ENCODE measurements at places on chromosomes 13 and 19.

DNA sequence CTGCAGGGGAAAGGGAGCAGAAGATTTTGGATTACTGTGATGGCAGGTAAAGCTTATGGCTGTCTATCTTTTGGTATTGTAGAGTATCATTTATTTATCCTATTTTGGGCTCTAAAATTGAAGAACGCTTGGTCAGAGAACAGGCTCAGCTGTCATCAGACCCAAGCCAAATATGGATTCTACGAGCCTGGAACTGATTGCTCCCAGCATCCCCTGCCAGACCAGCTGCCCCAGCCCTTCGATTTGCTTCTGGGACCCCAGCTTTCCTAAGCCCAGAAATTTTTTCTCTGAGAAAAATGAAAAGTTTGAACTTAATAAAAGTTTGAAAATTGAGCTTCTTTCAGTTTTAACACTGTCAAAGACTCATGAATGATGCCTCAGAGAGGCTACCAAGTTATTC lies 472.8 kb downstream of the DACH1 start:
- DNase-seq: no peak

DNA sequence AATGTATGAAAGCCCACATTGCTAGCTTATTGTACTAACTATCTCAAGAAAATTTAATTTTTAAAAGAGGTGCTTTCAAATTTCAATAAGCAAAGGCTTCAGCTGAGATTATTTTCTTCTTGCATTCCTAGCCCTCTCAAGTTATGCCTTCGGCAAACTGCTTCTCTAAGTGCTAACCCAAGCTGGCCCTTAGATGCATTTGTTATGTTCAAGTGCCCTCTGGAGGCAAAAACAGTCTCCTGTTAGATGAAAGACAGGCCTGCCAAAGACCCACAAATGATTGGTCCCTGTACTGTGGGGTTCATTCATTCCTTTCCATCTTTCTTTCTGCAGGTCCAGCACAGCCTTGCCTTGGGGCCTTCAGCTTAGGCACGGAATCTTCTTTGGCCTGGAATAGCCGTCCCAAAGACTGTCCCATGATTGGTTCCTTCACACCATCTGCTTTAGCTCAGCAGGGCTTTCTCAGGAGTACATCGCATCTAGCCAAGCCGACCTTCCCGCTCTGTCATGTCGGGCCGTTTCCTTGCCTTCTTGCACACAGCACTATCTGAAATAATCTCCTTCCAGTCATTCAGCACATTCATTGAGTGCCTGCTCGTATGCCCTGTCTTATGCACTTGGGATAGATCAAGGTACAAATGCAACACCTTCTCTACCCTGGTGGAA lies 26.4 kb upstream of the TPTE2 start:
- peak; percentile 45 for DNase-seq

- DNase-seq: no peak
Observed at GRCh38 chr19:55198651-55199050, 10.7 kb downstream of the PTPRH start.

- no peak for DNase-seq
Observed at GRCh38 chr19:16067205-16067938, 8.9 kb upstream of the TPM4 start.

DNA sequence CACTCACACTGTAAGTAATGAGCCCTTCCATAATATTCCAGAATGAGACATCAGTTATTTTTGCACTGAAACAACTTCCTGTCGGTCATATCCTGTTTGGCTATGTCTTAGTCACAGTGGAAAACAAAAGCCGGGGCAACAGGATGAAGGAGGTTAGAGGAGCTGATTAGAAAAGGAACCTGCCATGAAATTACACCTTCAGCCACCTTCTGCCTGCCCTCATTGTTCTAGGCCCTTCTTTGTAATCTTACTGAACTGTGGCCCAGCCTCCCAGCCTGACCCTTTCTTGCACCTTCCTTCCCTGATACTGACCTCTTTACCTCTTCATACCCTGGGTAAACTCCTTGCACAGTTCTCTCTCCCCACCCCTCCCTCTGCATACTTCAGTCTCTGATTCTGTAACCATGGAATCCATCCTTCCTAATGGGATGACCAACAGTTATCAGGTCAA lies 67.3 kb downstream of the DOCK9 start:
- peak; percentile 46 for DNase-seq

DNA sequence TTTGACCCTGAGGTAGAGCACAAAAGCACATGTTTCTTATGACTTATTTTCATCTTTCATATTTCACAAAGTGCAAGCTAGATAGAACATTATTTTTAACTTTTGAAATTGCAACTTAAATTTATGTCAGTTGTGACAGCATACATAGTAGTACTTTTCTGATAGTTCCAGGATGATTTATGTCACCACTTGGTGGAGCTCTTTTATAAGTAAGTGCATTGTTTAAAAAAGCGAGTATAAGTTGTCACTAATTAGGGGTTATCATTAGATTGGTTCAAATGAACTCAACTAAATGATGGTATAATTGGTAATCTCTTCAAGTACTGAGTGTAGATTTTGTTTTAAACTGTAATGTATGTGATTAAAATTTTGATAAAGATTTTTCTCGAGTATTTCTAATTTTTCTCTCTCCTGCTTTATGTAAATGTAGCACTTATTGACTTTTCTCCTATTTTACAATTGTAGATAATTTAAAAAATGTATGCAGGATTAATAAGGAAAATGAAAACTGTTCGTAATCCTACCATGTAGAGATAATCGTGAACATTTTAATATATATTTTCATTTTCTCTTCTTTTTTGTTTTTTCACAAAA lies 31.1 kb downstream of the RB1 start:
- peak; percentile 60 for DNase-seq

DNA sequence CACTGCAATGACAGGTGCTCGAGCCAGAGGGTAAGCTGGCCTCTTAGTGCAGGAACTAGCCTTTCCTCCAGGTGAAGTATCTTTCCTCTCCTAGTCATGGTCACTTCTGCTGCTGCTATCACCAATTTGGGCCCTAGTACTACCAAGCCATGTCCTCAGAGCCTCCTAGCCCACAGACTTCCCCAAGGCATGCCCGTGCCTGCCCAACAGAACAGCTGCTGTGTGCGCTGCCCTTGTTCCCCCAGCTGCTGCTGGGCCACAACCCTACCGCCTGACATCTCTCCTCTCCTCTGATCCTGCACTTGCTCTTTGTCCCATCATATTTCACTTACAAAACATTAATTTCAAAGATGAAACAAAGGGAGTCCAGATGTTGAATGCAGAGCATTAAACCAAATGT lies 168.5 kb upstream of the FREM2 start:
- no peak for DNase-seq

DNA sequence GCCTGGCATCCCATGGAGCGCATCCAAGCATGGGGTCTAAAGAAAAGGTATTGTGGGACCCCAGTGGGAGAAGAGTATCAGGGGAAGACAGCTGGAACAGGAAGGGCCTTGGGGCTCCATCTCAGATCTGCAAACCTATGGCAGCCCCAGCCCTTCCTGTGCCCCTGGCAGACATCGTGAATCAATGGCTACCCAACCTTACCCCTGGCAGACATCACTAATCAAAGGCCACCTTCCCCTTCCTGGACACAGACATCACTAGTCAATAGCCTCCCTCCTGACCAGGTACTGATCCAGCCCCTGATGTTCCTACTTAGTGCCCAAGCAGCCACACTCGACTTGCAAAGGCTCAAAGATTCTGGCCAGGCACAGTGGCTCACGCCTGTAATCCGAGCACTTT lies 15.8 kb downstream of the F2RL3 start:
- no peak for DNase-seq

DNA sequence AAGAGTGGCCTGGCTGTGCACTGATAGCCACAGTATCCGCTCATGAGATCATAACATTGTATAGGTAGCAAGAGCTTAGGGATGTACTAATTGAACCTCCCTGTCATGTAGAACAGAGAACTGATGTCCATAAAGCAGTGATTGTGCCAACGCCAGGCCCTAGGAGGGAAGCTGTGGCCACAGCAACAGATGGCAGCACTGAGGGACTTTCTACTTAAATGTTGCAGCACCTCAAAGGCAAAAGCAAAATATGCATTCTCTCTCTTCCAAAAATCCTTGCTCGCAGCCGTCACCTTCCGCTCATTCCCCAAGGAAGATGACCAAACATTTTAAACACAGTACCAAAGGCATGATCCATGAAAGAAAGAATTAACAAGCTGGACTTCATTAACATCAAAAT lies 32.3 kb downstream of the COL4A1 start:
- DNase-seq: no peak

GRCh38 chr19:17553256-17553655 lies 2.2 kb upstream of the COLGALT1 start:
- DNase-seq: no peak

GRCh38 chr13:73090116-73090822 lies 31.5 kb downstream of the KLF5 start:
- peak; percentile 3 for DNase-seq

- no peak for DNase-seq
Observed at GRCh38 chr13:113948034-113948742, 25.7 kb downstream of the C13orf46 start.

- DNase-seq: no peak
Observed at GRCh38 chr13:112171570-112171965, 104.6 kb downstream of the SOX1 start.

DNA sequence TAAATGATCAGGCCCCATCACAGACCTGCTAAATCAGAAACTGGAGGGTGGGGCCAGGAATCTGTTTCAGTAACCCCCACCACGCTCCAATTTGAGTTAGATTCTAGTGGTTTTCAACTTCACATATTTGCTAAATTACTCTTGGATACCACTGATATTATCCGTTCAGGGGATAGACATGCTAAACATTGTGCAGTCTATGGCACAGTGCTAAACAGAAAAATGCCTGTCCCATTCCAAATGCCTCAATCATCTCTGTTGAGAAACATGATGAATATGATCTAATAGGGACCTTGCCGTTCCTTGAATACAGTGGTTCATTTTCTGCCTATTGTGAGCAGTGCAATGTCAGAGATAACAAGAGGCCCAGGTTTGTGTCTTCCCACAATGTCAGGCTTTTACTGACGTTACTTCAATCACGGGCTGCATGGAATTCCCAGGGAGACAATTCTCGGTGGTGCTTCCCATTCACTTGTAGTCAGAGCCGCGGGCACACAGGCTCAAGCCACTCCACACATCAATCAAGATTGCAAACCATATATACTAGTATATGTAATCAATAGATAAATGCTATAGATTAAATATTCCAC lies 52.7 kb downstream of the MYO16 start:
- no peak for DNase-seq

GRCh38 chr19:50897612-50898011 lies 13.6 kb downstream of the KLK4 start:
- DNase-seq: no peak

- peak; percentile 61 for DNase-seq
Observed at GRCh38 chr13:27826379-27827353, 34.4 kb downstream of the GSX1 start.

GRCh38 chr13:51971520-51972426 lies 39.5 kb downstream of the ATP7B start:
- DNase-seq: no peak

DNA sequence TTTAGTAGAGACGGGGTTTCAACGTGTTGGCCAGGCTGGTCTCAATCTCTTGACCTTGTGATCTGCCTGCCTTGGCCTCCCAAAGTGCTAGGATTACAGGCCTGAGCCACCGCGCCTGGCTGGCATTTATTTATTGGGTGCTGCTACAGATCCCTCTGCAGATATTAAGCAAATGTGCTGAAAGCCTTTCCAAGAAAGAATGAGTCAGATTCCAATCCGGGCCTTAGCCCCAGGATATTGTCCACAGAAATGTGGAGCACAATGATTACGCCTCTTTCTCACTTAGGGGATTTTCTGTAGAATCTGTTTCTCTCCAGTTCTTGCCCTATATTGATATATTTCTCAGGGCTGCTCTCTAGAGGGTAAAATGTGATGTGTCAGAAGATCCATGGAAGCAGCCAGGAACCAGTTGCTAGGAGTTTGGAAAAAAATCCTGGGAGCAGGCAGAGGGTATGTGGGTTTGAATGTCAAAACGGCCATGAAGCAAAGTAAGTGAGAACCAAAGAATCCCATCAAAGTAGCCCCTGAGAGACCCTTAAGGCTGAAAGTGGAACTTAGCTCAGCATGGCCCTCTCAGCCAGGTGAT lies 24.8 kb upstream of the IGFL4 start:
- no peak for DNase-seq

GRCh38 chr19:47095476-47096099 lies 18.0 kb downstream of the ZC3H4 start:
- DNase-seq: no peak

GRCh38 chr13:43123856-43124255 lies 100.5 kb downstream of the DNAJC15 start:
- no peak for DNase-seq

DNA sequence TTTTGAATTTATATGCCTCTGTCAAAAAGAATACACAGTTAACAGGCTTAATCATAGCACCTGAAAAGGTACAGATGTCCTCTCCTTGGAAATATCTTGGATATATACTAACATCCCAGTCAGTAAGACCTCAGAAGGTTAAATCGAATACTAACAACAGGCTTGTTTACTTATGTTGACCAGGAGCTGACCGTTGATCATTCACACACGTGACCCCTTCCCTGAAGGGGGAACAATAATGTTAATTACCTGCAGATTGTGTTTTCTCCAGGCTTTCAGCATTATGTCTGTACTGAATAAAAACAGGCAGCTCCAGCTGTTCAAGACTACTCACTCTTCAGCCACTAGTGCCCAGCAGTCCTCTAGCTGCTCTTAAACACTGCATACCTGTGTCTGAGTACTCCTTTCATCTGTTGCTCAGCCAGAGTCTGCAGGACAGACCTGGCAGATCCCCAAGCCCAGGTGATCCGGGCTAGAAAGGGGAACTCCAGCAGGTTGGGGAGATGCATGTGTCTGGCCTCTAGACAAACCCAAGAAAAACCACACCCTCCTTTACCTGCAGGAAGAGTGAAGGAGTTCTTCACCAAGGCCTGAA lies 163.9 kb downstream of the RNF17 start:
- DNase-seq: no peak

DNA sequence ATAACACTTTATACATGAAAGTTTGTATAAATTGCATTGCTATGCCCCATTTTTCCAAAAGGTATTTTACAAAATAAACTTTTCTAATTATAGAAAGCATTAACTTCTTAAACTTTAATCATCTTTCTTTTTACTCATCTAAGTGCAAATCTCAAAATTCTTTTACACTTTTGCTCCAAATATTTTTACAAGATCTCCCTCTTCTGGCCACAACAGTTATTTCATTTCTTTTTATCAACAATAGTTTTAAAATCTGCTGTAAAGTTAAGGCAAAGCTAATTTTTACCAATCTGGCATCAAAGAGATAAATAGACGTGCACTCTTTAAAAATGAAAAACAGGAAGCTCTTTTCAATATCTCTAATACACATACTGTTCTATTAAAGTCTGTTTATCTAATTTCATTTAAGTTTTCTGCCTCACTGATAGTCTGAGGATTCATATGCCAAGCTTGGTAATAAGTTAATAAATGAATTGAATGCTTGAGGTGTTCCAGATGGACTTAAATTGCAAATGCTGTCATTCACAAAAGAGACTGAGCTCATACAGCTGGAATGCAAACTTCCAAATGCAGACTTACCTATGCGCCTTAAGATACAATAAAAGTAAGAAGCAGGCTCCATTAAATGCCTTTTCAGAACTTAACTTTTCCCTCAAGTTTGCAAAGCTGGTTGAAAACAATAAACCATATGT lies 583.0 kb upstream of the ATXN8OS start:
- no peak for DNase-seq
